Glomerular endothelial cell (primary cell): ENCODE measurements at places on chromosomes 1 and 21. TPM values are rescaled to one million over a fixed set of nuclear protein-coding genes. Genes with fewer than 3 reads are reported as not detected.

Gene TMPRSS3
- total RNA-seq = not detected in 2 replicates

Gene ACTL8
- not detected in 2 replicates for total RNA-seq

DNA sequence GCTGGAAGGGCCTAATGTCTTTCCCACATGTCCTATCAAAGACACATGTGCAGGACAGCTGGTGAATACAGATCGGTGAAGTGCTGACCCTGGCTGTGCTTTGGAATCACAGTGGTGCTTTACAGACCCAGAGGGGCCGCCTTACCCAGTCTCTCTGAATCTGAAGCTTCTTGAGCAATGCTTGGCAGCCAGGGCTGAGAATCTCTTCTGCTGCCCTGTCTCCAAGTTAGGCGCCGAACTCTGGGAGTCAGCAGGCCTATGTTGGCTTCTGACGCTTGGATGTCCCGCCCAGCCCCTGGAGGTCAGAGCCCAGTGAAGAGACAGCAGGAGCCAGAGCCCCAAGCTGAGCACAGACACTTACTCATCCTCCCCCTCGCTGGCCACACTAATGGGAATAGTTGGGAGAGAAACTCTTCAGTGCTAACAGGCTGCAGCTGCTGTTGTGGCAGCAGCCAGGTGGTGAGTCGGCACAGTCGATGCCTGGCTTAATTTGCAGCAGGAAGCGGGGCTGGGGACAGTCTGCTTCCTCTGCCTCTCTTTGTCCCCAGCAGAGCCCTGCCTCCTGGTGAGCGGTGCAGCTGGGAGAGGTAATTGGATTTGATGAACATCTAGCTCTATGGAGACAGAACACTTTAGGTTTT is 68.1 kb downstream of the URB2 start:
- DNase-seq = no peak

GRCh38 chr1:90964444-90965035 is 57.3 kb downstream of the ZNF644 start:
- no peak for DNase-seq
